ENCODE measurements at places on chromosomes 11 and 22. TPM values are rescaled to one million over a fixed set of nuclear protein-coding genes. Genes with fewer than 3 reads are reported as not detected.
A peak's percentile ranks its signal among the peaks of the same experiment; 100 is the strongest.

The CALCA gene
- not detected for total RNA-seq

The OR51I2 gene
- total RNA-seq, result not detected

GRCh38 chr22:36395915-36396314 is 8.1 kb upstream of the MYH9 start:
- DNase-seq, result no peak
- H3K4me3 ChIP-seq, result no peak overlapping the region
- no peaks in the 10 kb centered on the region for H3K27me3 ChIP-seq
- H3K4me1 ChIP-seq, result no peaks in the 10 kb centered on the region
- no peak overlapping the region for H3K27ac ChIP-seq

DNA sequence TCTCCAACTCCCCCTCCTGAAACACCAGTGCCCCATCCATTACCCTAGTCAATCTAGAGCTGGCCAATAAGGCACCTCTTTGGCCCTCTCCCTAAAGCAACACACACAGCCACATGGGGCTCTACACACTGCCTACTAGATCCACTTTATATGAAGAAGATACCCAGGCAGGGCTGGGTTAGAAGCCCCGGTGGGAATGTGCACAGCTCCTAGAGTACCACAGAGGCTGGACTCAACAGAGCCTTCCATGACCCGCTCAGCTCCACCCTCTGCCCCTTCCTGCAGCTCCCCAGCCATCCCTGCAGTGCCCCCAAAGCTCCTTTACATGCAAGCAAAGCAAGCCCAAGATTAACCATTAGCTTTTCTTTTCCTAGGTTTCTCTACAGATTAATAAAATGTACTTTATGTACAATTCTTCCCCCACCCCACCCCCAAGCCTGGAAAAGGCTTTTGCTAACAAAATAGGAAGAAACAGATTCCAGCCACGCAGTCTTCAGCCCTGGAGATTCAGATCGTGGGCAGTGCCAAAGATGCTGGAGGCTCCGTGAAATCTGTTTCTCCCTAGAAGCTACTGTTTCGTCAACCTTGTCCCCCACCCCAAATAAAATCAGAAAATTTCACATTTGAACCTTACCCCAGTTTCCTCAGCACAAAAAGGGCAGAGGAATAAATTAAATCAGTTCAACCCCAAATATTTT is 51.8 kb downstream of the IGSF9B start:
- peaks cover 5% of the 10 kb centered on the region for H3K36me3 ChIP-seq
- H3K4me1 ChIP-seq, result no peaks in the 10 kb centered on the region
- no peaks in the 10 kb centered on the region for H3K27me3 ChIP-seq
- H3K27ac ChIP-seq, result no peak overlapping the region
- DNase-seq, result no peak
- no peak overlapping the region for H3K4me3 ChIP-seq

DNA sequence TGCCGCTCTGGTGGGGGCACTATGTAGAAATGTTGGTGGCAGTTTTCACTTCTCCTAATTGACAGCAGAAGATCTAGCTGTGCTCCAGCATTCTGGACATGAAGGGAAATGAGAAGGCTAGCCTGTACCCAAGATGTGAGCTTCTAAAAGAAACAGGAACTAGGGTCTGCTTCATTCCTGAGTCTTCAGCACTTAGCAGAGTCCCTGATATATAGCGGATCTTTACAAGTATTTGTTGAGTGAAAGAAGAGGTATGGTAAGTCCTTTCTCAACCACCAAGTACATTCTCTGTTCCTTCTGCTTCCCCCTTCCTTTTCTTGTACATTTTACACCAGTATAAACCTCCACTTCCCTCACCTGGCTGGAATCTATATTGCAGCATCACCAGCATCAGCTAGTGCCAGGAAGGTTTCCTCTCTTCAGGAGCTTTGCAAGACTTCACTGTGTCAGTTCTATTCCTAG is 408.3 kb upstream of the CADM1 start:
- DNase-seq, result peak; percentile 52
- no peak overlapping the region for H3K4me3 ChIP-seq
- peaks cover 9% of the 10 kb centered on the region for H3K4me1 ChIP-seq
- no peak overlapping the region for H3K27ac ChIP-seq

Measured in muscle of leg (tissue), 16 donors.